ENCODE measurements at places on chromosomes 13 and 19.

GRCh38 chr13:39326469-39327171 is 276.4 kb downstream of the LHFPL6 start:
- DNase-seq, result no peak

- DNase-seq, result no peak
Observed at GRCh38 chr13:45850027-45850613, 1.4 kb downstream of the SIAH3 start.

DNA sequence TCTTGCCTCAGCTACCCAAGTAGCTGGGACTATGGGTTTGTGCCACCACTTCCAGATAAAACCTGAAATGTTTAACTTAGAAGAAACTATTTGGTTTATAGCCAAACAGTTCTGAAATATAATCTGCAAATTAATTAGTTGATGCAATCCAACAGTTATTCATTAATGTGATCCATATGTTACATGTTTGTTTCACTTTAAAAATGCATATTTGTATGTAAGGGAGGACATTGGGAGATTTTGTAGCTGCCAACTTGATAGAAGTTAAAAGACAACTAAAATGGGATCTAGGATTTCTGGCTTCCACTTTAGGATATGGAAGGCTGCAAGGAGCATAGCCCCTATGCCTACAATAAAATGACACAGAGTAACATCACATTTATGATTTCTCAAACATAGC is 532.5 kb upstream of the SLC10A2 start:
- no peak for DNase-seq

DNA sequence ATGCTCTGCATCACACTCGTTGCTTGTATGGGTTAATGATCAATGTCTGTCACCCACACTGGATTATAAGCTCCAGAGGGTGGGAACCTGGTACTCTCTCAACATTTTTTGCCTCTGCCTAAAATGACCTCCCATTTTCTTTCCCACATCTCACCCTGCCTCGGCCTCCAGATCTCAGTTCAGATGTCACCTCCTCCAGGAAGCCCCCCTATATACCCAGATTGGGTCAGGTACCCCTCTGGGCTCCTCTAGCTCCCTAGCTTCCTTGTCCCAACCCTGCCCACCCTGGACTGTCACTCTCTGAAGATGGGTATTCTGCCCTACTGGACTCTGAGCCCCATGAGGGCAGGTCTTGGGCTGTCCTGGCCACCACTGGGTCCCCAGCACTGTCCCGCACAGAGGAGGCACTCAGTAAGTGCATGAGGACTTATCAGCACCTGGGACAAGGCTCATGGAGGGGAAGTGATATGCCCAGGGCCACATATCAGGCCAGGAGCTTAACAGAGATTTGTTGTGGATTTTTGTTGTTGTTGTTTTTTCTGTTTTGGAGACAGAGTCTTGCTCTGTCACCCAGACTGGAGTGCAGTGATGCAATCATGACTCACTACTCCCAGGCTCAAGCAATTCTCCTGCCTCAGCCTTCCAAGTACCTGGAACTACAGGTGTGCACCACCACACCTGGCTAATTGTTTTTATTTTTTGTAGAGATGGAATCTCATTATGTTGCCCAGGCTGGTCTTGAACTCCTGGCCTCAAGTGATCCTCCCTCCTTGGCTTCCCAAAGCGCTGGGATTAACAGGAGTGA is 23.8 kb downstream of the PRKD2 start:
- no peak for DNase-seq

DNA sequence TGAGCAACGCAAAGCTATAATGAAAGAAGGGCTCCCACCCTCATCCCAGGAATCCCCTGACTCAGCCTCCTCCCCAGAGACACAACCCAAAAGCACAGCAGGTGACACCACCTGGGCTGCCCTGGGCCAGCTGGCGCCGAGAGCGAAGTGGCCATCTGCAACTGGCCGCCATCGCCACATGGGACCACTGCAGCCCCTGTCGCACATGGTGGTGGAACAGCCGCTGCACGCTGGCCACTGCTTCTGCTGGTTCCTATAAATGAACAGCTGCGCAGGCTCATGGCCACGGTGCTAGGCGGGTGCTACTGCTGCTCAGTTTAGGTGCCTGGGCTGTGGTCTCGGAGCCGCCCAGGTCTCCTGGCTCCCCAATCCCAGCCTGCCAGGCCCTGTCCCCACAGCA is 11.6 kb upstream of the ISYNA1 start:
- no peak for DNase-seq

- no peak for DNase-seq
Observed at GRCh38 chr13:98738213-98738612, 14.3 kb downstream of the SLC15A1 start.

DNA sequence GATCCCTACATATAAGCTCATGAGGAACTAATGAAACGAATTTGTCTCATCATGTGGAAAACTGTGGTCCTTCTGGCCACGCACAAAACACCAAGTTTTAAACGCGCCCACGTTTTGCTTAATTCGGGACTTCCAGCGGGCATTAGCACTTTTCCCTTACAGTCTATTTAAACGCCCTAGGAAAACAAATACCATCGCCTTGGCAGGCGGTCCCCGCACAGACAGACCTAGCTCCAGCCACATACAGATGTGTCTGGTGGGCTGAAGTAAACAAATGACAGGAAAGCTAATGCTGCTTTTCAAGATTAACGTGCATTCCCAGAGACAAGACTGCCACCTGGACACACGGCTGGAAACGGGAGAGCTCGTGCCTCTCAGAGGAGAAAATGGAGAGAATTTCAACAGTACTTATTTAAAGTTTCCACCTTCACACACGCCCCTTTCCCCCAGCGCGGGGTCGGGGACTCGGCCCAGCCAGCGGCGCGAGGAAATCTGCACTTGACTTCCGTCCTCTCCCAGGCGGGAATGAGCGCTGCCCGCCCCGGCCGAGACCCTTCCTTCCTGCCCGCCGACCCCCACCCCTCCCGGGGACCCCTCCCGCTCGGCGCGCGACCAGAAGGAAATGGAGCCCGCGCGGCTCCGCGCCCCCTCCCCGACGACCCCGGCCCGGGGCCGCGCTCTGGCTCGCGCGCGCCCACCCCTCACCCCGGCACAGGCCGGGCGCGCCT is 931 bp downstream of the USP12 start:
- DNase-seq, result peak; percentile 37

GRCh38 chr13:46831588-46832194 is 34.7 kb upstream of the ESD start:
- no peak for DNase-seq

Measured in naive thymus-derived CD8-positive, alpha-beta T cell (primary cell).